ENCODE measurements at places on chromosomes 3 and 15.

- DNase-seq: peak; percentile 13
Measured at GRCh38 chr3:41037651-41038334, 161.5 kb upstream of the CTNNB1 start.

GRCh38 chr3:42336103-42336502 is 70.1 kb upstream of the CCK start:
- no peak for DNase-seq

GRCh38 chr3:5726621-5727020 is 539.1 kb downstream of the EDEM1 start:
- no peak for DNase-seq

DNA sequence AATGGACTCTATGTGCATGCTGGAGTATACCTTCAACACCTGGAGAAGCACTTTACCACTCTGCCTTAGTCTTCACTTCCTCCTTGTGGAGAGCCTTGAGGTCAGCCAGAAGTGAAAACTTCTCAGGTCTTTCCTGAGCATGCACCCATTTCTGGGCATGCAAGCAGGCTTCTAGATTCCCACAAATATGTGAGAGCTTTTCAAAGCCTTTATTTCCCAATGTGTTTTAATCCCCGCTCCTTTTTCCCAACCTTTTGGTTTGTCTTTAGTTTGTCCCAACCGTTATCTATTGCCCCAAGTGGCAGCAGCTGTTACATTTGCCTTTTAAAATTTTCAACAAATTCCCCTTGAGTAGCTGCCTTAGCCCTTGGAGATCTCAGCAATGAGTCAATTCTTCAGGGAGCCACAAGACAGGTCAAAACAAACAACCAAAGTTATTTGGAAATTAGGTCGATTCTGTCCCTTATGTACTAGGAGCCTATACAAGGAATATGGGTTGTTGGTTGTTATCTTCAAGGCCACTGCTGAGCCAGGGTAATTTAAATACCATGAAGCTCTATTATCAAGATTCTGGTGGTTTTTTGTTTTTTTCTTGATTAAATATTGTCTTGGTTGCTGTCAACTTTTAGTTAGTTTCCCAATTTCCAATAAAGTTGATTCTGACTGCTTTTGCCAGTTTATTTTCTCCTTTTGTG is 44.4 kb downstream of the LSM3 start:
- DNase-seq: peak; percentile 40

GRCh38 chr3:156492801-156493261 is 62.1 kb downstream of the SSR3 start:
- no peak for DNase-seq

GRCh38 chr3:42533161-42533897 is 30.9 kb downstream of the VIPR1 start:
- no peak for DNase-seq

GRCh38 chr3:55873523-55874254 is 386.6 kb upstream of the WNT5A start:
- DNase-seq: no peak

GRCh38 chr3:146189519-146190173 is 28.7 kb upstream of the PLOD2 start:
- peak; percentile 56 for DNase-seq

DNA sequence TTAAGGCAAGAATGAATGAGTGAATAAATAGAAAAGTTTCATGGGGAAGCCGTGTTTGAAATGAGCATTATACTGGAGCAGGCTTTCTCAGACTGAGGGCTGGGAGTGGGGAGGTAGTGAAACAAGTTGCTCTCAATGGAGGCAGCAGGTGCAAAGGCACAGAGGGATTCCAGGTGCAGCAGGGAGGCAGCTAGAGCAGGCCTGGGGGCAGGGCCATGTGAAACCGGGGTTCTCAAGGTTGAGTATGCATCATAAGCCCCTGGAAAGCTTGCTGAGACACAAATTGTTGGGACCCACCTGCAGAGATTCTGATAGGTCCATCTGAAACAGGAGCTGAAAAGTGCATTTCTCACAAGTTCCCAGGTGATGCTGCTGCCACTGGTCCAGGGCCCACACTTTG is 45.3 kb downstream of the BFSP2 start:
- peak; percentile 87 for DNase-seq

GRCh38 chr3:171192176-171192854 is 165.8 kb upstream of the SLC2A2 start:
- no peak for DNase-seq

DNA sequence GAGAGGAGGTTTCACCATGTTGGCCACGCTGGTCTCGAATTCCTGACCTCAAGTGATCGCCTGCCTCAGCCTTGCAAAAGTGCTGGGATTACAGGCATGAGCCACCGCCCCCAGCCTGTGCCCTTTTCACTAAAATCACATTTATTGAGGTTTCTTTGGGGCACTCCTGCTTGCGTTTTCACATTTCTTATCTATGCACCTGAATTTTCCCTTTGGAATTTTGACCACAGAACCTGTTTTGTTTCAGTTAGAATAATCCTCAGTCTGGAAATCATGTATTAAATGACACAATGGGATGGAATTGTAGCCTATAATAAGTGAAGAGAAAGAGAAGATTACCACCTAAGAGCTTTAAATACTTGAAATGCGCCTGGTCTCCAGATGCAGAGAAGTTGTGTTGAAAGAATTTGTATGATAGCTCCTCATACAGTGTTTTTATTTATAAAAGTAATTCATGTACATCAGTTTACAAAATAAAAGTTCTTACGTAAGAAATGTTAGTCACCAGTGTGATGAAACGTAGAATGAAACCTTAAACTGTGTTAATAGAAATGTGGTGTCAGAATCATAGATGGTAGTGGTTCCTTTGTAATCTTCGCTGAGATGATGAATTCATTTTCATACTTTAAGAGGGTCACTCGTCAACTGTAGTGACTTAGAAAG is 107.0 kb downstream of the TCF12 start:
- no peak for DNase-seq

DNA sequence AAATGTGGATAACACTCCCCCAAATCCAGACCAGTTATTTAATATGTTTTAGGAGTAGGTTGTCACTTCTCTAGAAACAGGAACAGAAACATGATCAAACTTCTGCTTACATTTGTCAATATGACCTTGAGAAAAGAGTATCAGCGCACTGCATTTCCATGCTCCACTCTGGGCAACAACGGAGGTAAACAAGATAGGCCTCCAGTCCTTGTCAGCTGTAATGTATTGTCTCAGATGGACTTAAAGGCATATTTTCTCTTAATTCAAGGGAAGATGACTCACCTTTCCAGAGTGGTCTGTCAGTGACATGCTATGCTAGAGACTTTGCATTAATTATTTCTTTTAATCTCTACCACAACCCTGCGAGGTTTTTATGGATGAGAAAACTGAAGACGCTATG is 51.6 kb upstream of the TCF12 start:
- no peak for DNase-seq

DNA sequence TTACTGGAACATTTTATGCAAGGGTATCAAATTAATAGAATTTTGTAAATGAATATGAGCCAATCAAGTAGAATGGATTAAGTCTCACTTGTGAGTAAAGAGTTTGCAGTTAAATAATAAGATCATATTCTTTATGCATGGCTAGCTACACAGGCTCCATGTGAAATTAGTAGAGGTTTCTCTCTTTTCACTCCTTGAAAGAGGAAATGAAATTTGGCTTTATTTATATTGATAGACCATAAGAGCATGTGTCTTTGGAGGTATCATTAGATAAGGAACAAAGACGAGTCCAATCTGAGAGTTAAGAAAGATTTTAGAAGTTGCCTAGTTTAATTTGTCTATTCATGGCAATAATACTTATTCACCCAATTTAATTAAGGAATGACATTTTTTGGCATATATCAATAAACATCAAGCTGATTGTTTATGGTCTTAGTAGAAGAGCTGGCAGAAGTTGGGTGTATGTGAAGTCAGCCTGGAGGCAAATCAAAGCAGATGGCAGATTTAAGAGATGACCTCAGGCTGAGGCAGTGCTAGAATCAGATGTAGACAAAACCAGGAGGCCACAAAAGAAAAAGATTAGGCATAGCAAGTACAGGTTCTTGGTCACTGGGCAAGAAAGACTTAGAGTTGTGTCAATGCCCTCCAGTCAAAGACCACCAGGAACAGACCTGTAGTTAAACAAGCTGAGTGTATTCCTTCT is 406.5 kb upstream of the ARHGEF26 start:
- DNase-seq: peak; percentile 47

DNA sequence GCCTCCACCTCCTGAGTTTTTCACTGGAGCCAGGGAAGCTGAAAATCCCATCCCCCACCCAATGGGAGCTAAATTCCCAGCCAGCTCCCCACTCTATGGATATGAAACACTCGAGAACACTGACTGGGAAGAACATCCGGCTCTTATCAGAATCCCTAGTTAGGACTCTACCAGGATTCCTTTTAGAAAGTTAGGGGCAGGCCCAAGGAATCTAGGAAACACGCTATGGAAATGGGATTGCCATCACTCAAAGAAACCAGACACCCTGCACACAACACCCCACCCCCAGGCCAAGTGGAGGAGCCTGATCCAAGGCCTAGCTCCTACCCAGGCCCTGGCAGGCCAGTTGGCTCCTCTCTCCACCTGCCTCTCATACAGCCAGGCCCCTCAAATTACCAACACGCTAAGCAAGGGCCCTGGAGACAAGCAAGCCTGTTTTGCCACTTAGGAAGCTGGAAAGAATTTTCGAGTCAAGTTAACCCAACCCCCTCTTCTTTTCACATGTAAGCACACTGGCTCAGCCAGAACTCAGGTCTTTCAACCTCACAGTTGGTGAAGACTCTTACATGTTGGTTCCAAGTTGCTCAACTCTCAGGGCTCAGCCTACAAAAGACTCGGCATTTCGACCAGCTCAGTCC is 75.5 kb downstream of the RBPMS2 start:
- no peak for DNase-seq

GRCh38 chr3:39232859-39233258 is 40.5 kb upstream of the XIRP1 start:
- DNase-seq: peak; percentile 55

DNA sequence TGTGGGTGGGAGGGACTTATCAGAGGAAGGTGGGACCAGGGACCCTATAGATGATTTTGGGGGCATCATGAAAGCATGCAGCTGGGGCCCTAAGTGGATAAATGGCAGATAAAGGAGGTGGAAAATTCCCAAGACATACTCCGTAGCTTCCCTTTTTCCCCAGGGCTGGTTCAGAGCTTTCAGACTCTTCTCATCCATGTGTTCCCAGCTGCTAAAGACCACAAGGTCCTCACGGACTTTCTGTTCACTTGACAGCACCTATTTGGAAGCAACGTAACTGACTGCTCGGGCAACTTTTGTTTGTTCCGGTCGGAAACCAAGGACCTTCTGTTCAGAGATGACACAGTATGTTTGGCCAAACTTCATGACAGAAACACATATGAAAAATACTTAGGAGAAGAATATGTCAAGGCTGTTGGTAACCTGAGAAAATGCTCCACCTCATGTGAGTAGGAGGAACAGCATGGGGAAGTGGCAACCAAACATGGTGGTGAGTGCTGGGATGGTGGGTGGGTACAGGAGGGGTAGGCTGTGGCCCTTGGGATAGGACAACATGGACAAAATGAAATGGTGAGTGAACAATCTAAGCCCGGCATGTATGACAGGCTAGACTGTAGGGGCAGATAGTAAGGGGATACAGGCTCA is 28.7 kb upstream of the SRPRB start:
- no peak for DNase-seq

DNA sequence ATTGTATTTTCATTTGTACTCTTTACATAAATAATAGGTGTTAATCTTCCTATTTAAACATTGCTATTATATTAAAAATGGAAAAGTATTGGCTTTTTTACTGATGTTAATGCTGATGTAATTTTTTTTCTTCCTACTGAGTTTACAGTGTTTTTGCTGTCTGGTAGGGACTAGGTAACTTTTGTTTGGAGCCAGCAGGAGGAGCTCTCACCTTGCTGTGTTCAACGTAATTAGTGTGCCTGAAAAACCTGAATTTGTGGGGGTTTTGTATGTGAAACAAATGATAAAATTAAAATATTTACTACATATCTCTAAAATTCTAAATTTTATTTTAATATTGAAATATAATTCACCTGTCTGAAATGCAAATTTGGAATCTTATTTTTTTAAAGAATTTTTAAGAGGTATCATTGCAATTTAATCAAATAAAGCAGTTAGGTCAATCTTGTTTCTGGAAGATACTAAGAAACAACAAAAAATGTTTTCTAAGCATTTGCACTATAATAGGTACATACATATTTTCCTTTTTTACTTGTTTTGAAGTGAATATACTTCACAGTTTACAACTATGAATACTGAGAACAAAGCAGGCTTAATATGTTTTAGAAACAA is 48.8 kb downstream of the EPHA6 start:
- DNase-seq: peak; percentile 33

GRCh38 chr15:34292621-34293020 is 45.0 kb downstream of the SLC12A6 start:
- DNase-seq: no peak

DNA sequence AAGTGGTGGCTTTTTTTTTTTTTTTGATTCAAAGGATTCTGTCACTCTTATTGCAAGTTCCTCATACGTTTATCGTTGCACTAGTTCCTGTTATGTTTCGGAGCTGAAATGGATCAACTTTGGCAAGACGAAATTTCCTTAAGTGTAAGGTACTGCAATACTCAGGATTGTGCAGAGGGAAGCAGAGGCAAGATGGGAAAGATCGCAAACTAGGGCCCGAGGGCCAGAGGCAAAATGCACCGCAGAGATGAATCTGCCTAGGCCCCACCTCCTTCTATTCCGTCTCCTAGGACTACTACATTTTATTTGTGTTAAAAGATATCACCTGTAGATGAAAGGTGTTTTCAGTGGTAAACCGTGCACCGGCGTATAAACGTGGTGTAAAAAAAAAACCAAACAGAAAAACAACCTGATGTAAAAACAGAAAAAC is 331 bp downstream of the RNU6-1 start:
- peak; percentile 66 for DNase-seq

- DNase-seq: no peak
Measured at GRCh38 chr15:38745626-38746025, 181.0 kb upstream of the RASGRP1 start.

- DNase-seq: no peak
Measured at GRCh38 chr3:101194392-101194791, 126.0 kb downstream of the IMPG2 start.

GRCh38 chr15:55526559-55527036 is 18.6 kb upstream of the DNAAF4 start:
- peak; percentile 75 for DNase-seq

GRCh38 chr3:128814519-128815317 is 64.7 kb upstream of the ACAD9 start:
- no peak for DNase-seq
